ENCODE measurements at places on chromosomes 7 and 10.

DNA sequence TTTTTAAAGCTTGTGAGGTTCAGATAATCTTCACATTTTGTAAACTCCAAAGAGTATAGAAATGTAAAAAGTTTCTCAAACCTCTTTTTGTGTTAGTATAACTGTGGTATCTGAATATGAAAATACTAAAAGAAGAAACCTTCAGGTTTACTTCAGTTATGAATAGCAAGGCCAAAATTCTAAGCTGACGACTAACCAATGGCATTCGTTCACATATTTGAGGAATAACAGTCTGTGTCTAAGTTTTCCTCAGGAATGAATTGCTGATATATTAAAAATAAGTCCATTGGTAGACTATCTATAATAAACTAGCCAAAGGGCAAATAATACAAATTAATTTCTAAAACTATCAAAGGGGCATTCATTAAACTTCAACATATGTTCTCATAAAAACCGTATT is 206.0 kb downstream of the CXCL12 start:
- DNase-seq = no peak

GRCh38 chr7:138857728-138858127 is 59.7 kb upstream of the ATP6V0A4 start:
- no peak for DNase-seq

- DNase-seq = no peak
Measured at GRCh38 chr10:114726820-114727271, 68.8 kb upstream of the ABLIM1 start.

- no peak for DNase-seq
Measured at GRCh38 chr10:13627459-13628310, 40.9 kb downstream of the PRPF18 start.
